ENCODE measurements at places on chromosomes 13 and 19.

GRCh38 chr19:3520166-3521103 is 14.3 kb downstream of the FZR1 start:
- no peak for DNase-seq

GRCh38 chr19:8811315-8812172 is 20.6 kb downstream of the ZNF558 start:
- no peak for DNase-seq

- no peak for DNase-seq
Measured at GRCh38 chr13:44110091-44110621, 230.5 kb downstream of the LACC1 start.

DNA sequence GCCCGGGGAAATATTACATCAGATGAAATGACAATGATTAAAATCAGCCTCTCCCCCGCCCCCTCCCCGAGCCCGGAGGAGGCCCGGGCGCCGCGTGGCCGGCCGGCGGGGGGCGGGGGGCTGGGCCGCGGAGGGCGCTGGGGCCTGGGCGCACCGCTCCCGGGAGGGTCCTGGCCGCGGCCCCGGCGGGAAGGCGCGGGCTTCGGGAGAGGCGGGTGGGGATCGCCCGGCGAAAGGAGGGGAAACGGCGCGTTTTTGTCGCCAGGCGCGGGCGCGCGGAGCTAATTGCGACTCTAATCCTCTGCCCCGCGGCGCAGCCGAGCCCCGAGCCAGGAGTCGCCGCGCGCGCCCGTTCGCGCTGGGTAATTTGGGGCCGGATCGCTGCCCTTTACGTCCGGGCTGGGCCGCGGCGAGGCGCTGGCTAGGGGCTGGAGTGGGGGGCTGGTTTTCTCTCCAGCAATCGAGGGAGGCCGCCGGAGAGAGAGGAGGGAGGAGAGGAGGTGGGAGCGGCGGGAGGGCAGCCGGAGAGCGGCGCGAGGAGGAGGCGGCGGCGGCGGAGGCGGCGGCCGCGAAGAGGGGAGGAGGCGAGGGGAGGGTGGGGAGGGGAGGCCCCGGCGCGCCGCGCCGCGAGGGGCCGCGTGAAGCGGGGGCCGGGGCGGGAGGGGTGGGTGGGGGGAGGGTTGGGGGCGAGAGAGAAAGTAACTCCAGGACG is at the start of gene KCTD15:
KCTD15 (plus strand) TSS at position 707 of the 712 bp plus-strand sequence. CDS start 3,585 bp downstream, outside the sequence.
- DNase-seq = no peak

DNA sequence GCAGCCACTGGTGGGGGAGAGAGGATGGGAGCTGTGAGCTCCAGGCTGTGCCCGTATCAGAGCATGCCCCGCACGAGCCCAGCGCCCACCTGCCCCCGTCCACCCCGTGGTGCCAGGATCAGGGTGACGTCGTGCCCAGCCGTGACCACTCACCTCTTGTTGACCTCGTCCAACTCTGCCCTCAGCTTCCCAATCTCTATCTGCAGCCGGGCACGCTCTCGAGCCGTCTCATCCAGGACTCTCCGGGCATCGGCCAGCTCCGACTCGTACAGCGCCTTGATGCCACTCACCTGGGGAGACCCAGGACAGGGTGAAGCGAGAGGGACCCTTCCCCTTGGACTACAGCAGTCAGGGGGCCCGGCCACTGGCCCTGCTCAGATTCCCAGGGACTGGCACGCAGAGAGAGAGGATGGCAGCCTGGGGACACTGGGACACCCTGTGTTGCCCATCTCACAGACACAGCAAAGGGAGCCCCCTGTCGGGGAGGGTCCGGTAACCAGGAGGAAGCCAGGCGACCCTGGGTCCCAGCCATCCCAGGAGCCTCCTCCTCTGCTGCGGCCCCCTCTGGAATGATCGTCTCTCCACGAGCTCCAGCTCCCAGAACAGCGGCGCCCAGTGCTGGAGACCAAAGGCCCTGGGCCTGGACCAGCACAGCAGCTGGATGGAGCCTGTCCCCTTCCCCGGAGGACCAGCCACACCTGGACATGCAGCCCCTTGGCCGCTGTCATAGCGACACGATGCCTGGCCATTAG is 12.3 kb downstream of the LMNB2 start:
- DNase-seq = no peak

DNA sequence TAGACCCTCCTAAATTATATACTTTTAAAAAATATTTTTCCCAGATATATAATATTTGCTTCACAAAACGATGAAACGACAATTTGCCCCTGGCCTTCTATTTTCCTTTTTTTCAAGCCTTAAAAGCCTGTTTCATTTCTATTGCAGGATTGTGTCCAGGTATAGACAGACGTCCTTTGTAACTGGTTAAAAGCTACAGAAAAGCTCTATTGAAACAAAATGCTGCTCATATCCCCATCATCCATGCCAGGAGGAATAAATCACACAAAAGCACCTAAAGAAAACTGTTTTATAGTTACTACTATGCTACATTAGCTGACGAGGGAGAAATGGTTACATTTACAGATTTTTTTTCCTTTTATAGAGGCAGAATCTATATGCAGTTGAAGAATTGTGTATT is 765.1 kb downstream of the DIAPH3 start:
- DNase-seq = no peak

GRCh38 chr13:40963927-40964326 is 55.2 kb downstream of the ELF1 start:
- DNase-seq = no peak

Data from T1000 (cell line).